ENCODE measurements at places on chromosomes 2 and 18.

DNA sequence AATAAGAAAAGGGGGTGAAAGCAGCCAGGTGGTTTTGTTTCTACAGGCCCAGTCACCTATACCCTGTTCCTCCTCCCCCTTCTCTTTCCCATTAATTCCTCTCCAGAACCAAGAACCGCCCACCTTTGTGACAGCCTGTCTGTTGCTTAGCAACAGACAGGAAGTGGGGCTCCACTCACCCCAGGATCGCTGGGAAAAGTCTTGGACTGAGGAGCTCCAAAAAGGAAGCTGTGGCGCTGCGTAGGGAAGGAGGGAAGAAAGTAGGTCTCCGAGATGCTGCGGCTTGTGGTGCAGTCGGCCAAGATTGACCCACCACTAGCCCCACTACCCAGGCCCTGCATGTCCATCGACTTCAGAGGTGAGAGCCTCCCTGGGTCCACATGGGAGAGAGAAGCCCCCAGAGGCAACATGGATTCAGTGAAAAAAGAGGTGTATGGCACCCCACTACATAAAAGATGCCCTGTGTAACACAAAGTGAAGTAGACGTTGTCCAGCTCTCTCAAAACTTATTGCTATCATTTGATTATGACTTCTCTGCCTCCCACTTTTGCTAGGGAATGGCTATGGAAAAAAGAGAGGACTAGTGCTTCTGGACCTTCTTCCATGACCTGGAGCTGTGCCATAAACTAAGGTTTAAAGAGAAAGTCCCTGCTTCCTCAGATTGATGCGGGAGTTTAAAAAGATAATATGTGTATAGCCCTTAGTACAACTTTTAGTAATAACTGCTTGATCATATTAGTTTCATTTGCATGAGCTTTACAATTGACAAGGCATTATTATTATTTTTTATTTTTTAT lies at the start of gene FER1L5:
Gene FER1L5 (plus strand): TSS at position 201 of the 797 bp plus-strand sequence. CDS start 73 bp downstream, at position 274.
- DNase-seq = no peak

- no peak for DNase-seq
Measured at GRCh38 chr18:75247611-75248421, 37.2 kb downstream of the TSHZ1 start.

- no peak for DNase-seq
Measured at GRCh38 chr2:120969613-120970355, 234.1 kb downstream of the GLI2 start.

GRCh38 chr18:3060667-3061580 lies 48.0 kb upstream of the LPIN2 start:
- no peak for DNase-seq

DNA sequence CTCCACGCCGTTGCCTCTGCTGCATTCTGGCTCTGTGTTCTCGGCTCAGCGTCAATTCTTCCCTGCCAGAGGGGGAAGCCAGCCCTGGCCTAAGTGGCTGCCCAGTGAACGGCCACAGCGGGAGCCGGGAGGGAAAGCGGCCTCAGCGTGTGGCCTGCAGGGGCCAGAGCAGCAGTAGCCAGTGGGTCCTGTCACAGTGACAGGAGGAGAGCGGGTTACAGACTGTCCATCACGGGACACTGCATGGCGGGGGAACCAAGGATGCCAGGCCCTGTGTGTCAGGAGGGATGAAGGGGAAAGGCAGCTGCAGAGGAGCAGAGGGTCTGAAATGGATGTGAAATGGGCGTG lies 39.7 kb downstream of the PDIA6 start:
- DNase-seq = no peak

- no peak for DNase-seq
Measured at GRCh38 chr2:216644842-216645635, 11.8 kb downstream of the IGFBP2 start.

DNA sequence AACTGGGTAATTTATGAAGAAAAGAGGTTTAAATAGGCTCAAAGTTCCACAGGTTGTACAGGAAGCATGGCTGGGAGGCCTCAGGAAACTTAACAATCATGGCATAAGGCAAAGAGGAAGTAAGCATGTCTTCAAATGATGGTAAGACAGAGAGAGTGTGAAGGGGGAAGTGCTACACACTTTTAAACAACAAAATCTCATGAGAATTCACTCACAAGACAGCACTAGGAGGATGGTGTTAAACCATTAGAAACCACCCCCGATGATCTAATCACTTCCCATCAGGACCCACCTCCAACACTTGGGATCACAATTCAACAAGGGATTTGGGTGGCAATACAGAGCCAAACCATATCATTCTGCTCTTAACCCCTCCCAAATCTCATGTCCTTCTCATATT lies 34.9 kb downstream of the CFAP210 start:
- no peak for DNase-seq

DNA sequence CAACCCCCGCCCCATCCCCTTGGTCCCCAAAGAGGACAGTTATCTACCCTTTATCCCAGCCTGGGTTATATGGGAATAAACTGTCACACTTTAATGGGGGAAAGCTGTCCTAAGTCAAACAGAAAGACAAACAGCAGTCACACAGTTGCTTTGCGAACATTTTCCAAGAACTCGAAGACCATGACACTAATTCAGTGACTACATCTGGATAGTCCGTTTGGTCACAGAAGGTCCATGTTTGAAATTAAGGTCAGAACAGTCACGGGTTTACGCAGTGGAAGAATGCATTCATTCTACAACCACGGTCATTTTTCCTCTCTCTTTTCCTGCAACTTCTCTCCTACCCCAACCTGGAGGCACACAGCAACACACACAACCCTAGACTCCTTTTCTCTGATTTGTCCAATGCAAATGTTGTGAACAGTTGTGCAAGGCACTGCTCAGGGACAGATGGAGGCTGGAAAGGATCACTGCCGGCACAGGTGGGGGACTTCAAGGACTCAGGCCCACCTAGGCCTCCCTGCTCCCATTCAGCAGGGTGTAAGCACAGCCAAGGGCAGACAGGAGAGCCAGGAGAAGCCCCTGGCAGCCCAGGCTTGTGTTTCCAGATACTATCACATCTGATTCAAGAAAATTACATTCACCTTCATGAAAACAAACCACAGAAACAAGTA lies 39.9 kb downstream of the ZNF516 start:
- DNase-seq = no peak

- DNase-seq = no peak
Measured at GRCh38 chr2:75033516-75033915, 75.1 kb downstream of the POLE4 start.

DNA sequence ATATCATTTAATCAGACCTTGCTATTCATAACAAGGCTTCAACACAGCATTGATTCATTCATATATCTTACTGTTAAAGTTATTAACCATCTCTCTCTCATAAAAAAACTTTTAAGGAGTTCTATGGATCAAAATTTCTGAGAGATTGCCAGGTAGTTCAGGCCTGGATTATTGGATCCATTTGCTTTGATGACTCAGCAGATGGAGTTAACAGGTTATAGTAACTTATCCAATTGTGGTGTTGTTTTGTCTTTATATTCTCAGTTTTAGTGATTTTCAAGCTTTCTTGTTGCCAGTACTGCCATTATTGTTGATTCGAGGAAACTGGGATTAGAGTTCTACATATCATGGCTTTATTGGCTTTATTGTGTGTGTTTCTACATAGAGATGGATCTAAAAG lies 195.7 kb upstream of the MMADHC start:
- no peak for DNase-seq

DNA sequence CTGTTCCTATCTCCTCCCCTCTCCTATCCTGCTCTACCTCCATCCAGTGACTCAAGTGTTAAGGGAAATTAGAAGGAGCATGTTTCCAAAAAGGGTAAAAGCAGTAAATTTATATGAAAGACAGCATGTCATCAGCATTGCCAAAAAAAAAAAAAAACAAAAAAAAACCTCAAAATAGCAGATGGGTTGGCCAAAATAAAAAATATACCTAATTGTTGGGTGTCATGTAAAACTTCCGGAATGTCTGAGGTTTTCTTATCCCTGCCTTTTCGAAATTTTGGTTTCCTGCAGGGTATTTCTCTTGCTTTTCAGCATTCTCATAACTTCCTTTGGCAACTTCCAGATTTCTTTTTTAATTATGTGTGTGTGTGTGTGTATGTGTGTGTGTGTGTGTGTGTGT lies 241.6 kb upstream of the FN1 start:
- DNase-seq = no peak

DNA sequence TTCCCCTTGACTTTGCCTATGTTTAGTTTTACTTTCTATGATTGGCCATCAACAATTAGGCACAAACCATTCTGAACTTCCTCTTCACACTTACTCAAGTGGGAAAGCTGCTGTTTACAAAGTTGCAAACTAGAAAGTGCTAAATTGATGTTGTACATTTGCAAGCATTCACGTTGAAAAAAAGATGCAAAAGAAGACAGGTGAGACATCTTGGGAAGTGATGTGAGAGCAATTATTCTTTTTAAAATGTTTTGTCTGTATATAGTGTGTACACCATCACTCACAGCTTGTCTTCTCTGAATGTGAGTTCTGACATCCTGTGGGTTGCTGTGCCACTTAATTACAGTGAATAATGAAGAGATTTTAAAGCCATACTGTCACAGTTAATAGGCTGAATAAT lies 874.1 kb upstream of the LRATD1 start:
- no peak for DNase-seq

- no peak for DNase-seq
Measured at GRCh38 chr18:27970321-27970720, 206.6 kb downstream of the CDH2 start.

GRCh38 chr2:38131676-38132075 lies 55.7 kb upstream of the CYP1B1 start:
- no peak for DNase-seq

GRCh38 chr2:144325086-144325485 lies 194.8 kb downstream of the ZEB2 start:
- no peak for DNase-seq

- no peak for DNase-seq
Measured at GRCh38 chr2:101574622-101575021, 99.7 kb upstream of the RFX8 start.

DNA sequence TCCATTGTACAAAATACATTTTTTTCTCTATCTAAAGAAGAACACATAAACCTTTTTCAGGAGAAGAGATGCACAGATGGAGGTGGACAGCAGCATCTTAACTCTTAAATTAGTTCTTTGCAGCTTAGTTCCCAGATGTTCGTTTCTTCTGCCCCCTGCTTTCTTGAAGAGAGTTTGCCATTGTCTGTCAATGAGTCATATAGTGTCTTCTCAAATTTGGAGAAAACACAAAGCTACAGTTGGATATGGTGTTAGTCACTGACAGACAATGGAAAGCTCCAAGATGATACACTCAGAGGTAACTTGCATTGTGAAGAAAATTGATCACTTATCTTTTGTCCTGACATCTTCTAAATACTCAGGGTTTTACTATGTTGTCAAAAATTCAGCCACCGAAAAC lies 48.8 kb upstream of the TMEFF2 start:
- DNase-seq = no peak

DNA sequence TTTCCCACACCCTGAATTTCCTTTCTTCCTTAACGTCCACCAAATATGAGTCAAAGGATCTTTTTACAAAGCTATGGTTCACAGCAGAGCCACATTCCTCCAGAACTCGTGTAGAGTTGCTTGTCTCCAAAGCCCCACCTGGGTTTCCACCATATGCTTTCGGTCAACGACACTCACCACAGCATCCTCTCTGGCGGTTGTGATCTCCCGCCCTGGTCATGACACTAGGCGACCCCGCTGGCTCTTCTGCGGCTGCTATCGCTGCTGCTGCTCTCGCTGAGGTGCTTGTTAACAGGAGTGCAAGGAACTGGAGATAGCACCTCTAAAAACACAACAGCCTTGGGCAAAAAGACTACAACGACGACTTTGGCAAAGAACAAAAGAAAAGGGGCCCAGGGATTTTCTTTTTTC lies 340 bp downstream of the SLC40A1 start:
- DNase-seq = no peak

DNA sequence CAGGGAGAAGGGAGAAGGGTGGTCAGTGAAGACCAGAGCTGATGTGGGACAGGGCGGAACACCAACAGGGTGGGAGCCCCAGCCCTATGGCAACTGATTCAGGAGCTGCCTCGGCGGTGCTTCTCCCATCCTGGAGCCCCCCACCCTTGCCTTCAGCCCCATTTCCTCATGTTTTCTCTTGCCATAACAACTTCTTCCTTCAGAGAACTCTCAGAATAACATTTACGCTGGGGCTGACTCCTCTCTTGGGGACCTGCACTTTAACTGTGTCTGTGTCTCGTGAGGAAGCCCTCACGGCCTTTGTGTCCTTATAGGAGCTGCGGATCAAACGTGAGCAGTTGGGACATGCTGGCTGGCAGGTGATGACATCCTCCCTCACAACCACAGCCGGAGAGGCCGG lies 116.4 kb upstream of the SNTG2 start:
- no peak for DNase-seq

DNA sequence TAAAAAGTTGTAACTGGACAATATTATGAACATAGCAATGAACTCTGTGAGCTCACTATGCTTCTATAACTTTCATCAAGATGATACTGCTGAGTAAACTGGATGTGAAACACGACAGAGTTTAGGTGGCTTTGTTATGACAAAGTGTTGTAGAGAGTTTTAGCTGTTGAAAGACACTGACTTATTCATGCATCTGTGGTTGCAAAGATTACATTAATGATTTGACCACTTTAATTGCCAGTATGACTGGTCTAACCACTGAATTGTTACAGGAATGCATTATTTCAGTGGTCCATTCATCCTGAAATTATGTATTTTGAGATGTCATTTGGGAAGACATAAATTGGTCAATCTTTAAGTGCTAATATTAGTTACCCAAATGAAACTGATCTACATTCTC lies 117.9 kb downstream of the SPHKAP start:
- DNase-seq = no peak

GRCh38 chr2:201118961-201119854 lies 3.2 kb downstream of the CFLAR start:
- DNase-seq = no peak

DNA sequence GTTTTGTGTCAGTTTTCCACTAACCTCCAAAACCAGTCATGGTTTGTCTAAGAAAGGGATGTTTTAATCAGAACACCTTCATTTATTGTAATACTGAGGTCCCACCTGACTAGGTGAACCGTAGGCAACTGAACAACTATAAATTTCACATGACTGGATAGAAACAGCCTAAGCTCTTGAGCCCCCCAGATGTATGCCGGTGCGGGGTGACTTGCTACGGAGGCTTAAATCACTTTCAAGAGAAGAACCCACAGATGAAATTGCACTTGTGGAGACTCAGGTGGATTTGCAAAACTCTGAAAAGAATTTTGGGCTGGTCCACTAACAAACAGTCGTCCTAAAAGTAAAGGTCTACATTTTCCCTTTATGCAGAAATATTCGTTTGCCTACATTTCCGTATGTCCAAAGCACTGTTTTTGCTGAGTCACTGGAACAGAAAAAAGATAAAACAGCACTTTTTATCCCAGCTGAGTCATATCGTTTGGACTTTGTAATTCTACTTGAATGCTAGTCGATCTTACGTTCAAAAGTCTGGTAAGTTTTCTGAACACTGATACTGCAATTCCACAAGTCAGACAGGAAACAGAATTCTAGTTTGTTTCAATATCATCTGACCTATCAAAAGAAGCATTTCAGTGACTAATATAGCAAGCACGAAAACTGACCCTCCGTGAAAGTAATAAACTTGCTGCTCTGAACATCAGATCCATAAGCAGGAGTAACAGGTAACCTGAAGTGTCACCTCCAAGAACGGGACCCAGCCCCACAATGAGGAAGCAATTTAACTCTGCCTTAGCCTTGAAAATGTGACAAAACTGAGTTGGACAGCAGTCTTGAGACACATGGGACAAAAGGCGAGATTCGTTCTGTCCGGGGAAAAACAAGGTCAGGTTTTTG lies 18.1 kb downstream of the ZNF516 start:
- DNase-seq = no peak
